Right atrium auricular region (tissue), 2 donors: ENCODE measurements at places on chromosomes 5 and 9. TPM values are rescaled to one million over a fixed set of nuclear protein-coding genes. Genes with fewer than 3 reads are reported as not detected.
A peak's percentile ranks its signal among the peaks of the same experiment; 100 is the strongest.

Gene LMBRD2
- 19.9 TPM for total RNA-seq

Gene CER1
- total RNA-seq, result not detected

Gene ZNF366
- total RNA-seq, result 4.4 TPM

Gene IFNA2
- not detected for total RNA-seq

Gene NEURL1B
- total RNA-seq, result 17.9 TPM

Gene UBE2QL1
- 9.1 TPM for total RNA-seq

Gene SUSD3
- 11.8 TPM for total RNA-seq

Gene PCSK1
- 0.52 TPM for total RNA-seq

Gene CARTPT
- total RNA-seq, result not detected

Gene C9orf153
- 0.28 TPM for total RNA-seq

Gene GRIN3A
- not detected for total RNA-seq

DNA sequence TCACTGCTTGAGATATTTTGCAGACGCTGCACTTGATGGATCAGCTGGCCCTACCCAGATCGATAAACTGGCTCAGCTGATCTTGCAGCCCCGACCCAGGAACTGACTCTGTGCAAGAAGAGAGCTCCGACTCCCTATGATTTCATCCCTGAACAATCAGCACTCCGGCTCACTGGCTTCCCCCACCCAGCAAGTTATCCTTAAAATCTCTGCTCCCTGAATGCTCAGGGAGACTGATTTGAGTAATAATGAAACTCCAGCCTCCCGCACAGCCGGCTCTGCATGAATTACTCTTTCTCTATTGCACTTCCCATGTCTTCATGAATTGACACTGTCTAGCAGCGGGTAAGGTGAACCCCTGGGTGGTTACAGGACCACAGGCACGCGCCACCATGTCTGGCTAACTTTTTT lies 16.9 kb upstream of the NANS start:
- DNase-seq, result no peak

- no peak for DNase-seq
Observed at GRCh38 chr9:130865921-130866320, 30.7 kb downstream of the QRFP start.

- no peak for DNase-seq
Observed at GRCh38 chr5:181203093-181203711, 1.8 kb downstream of the TRIM7 start.

- no peak for DNase-seq
Observed at GRCh38 chr9:109027176-109027575, 13.9 kb upstream of the CTNNAL1 start.

GRCh38 chr5:108059334-108059733 lies 322.6 kb downstream of the FBXL17 start:
- DNase-seq, result no peak

- peak; percentile 75 for DNase-seq
Observed at GRCh38 chr5:55994495-55994997, at the start of gene IL6ST. Gene IL6ST (minus strand): TSS chr5:55994963. CDS start chr5:55976278, 18,685 bp downstream.

GRCh38 chr9:89435071-89435823 lies 62.7 kb downstream of the SEMA4D start:
- no peak for DNase-seq

GRCh38 chr5:76852772-76853171 lies 3.0 kb downstream of the S100Z start:
- no peak for DNase-seq

- DNase-seq, result peak; percentile 85
Observed at GRCh38 chr5:32027717-32028458, 146.2 kb downstream of the GOLPH3 start.

DNA sequence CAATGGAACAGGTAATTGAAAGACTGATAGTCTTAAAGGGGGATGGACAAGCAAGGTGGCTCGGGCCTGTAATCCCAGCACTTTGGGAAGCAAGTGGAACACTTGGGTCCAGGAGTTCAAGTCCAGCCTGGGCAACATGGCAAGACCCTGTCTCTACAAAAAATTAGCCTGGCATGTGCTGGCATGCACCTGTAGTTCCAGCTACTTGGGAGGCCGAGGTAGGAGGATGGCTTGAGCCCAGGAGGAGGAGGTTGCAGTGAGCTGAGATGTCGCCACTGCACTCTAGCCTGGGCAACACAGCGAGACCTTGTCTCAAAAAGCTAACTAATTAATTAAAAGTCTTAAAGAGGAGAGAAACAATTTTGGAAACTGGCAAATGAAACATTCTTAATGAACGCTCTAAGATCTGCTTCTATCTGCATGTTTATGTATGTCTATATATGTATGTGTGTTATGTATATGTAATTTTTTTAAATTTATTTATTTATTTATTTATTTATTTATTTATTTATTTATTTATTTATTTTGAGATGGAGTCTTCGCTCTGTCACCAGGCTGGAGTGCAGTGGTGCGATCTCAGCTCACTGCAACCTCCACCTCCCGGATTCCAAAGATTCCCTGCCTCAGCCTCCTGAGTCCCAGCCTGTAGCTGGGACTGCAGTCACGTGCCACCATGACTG lies 80.6 kb downstream of the SFXN1 start:
- DNase-seq, result no peak

- peak; percentile 99 for DNase-seq
Observed at GRCh38 chr9:70601000-70601951, 186.8 kb upstream of the KLF9 start.

DNA sequence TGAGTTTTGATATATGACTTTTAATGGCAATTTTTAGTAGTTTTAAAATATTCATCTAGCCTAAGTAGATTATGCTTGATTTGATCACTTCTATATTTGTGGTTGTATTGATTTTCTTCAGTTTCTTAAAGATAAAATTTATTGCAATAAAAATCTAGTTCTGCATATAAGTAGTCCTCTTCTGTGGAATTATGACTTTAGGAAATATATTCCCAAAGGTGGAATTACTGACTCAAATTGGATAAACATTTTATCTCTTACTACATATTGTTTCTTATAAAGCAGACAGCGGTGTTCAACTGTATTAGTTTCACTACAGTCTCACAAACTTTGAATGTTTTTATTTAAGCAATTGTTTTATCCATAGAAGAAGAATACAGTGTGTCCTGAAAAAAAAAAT lies 883.0 kb upstream of the SEMA6A start:
- no peak for DNase-seq
